Neural progenitor cell (in vitro differentiated cells): ENCODE measurements at places on chromosomes 2 and 18. TPM values are rescaled to one million over a fixed set of nuclear protein-coding genes. Genes with fewer than 3 reads are reported as not detected.

- peak; percentile 97 for DNase-seq
Measured at GRCh38 chr2:61176755-61177726, 15.1 kb downstream of the C2orf74 start.

- DNase-seq, result no peak
Measured at GRCh38 chr18:11246495-11247300, 97.3 kb upstream of the PIEZO2 start.

GRCh38 chr2:60699617-60700016 is 56.5 kb upstream of the PAPOLG start:
- no peak for DNase-seq

- DNase-seq, result no peak
Measured at GRCh38 chr2:72841462-72842125, 15.8 kb upstream of the EXOC6B start.

DNA sequence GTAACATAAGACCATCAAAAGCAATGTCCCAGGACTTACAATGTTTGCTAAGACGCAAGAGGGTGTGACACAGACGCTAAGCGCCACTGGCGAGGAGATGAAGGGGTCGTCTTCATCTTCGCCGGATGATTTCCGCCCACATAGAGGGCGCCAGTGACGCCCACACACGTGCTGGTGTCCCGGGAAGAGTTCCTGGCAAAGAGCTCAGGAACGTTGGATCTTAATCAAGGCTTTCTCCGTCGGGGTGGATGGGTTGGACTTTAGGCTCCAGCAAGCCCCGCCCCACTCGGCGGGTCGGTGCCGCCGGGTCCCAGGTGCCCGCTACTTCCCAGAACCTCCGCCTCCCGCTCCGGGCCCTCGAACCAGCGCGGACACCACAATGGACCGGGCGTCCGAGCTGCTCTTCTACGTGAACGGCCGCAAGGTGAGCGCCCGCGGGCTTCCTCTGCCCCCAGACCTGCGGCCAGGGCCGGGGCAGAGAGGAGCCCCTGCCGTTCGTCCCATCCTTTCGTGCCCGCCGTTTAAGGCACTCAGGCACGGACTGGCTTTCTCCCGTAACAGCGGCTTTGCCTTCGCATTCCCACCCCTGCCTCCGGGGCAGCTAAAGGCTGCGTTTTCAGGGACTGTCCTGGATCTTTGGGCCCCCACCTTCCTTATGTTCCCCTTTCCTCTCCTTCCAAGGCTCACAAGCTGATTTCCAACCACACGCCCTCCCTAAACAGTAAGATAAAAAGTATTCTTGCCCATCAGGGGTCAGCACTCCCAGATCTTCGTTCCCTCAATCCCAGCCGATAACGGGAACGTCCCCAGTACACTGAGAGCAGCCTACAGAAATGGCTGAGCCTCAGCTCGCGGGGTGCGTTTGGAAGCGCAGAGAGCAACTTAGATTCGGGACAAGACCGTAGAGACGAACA is at the start of gene AOX1:
Gene AOX1, plus strand, starts transcription at position 285 of the 914 bp plus-strand sequence. Its CDS starts 95 bp downstream, at position 380.
- peak; percentile 86 for DNase-seq

- no peak for DNase-seq
Measured at GRCh38 chr2:152582081-152582480, 135.2 kb downstream of the PRPF40A start.

DNA sequence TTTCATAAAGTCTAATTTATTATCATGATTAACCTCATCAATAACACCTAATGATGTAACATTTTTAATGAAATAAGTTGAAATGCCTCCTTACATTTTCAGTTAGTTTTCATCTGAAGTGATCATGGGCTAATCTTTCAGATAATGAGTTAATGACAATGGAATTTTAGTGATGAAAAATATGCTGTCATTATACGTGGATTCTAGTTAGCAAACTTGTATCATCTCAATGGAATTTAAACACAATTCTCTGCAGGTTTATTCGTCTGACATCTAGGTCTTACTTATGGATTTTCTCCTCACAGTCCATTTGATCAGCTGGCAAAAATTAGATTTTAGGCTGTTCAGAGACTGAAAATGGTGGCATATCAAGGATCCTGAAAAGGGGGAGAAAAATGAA is 885.0 kb downstream of the SLC4A3 start:
- no peak for DNase-seq

DNA sequence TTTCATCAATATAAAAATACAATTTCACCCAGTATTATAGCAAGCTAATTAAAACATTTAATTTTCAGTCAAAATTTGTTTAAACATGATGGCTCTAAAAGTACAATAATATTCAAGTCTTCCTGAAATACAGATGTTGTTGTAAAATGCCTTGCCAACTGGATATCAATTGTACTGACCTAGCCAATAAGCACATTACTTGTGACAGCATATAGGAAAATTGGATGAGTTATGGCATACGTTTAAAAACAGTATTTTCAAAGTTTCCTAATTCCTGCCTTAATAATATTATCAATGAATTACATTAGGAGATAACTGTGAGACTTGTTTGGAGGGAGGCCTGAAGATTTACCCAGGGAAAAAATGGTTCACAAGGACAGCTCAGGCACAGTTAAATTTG is 336.9 kb upstream of the CDH20 start:
- no peak for DNase-seq

- peak; percentile 45 for DNase-seq
Measured at GRCh38 chr2:180033993-180034894, 27.1 kb upstream of the CWC22 start.

DNA sequence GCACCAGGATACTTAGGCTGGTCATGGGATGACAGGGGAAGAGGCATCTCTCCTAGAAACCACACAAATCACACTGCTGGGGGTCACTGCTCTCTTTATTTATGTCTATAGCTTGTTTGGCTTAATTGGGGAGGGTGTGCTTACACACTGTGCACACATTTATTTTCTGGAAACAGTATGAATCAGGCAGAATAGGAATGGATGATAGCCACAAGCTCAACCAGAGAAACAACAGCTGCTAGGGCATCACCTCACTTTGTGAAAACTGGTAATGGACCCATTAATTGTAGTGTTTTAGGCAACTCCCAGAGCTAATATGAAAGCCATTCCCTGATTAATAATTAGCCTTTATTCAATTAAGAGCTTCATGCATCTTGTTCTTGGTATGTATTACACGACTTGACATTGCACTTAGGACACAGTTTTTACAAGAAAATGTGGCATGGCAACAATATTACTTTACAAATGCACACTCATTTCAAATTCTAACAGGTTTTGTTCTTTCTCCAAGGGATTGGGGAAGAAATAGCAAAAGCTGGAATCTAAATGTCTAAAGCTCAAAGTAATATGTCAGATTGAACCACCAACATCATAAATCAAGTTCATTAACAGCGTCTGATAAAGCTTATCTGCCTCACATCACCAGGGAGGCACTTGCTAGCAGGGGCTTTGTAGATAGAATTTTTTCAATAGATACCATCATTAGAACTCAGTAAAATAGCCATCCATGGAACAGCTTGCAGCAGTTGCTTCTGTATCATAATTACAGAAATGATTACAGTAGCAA is 361.9 kb upstream of the FSHR start:
- no peak for DNase-seq

DNAJC27 gene
- total RNA-seq, result 11.0 and 19.1 TPM in 2 replicates

DNA sequence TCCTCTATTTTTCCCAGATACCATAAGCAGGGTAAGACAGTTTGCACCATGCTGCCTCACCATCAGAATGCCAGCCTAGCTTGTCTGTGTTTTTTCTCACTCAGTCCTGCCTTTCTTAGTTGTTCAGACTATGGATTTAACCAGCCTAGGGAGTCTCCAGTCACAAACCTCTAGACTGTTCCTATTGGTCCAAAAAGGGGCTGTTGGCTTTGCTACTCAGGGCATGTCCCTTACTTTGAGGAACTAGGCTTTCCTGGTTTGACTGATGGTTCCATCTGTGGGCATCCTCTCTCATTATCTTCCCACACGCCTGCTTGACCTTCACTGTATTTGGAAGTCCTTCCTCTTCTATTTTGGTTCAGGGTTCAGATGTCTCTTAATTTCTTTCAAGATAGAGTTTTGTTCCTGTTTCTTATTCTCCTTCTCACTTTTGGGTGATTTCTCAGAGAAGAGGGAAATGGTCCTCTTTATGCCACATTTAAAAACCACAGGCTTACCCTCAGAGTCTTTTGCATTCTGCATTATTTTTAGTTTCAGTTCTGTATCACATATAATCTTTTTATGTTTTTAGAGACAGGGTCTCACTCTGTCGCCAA is 31.3 kb upstream of the TMEM131 start:
- DNase-seq, result no peak

UGT1A8 gene
- not detected in 2 replicates for total RNA-seq

DSG3 gene
- not detected in 2 replicates for total RNA-seq

GRB14 gene
- total RNA-seq, result 3.4 and 4.5 TPM in 2 replicates

DNA sequence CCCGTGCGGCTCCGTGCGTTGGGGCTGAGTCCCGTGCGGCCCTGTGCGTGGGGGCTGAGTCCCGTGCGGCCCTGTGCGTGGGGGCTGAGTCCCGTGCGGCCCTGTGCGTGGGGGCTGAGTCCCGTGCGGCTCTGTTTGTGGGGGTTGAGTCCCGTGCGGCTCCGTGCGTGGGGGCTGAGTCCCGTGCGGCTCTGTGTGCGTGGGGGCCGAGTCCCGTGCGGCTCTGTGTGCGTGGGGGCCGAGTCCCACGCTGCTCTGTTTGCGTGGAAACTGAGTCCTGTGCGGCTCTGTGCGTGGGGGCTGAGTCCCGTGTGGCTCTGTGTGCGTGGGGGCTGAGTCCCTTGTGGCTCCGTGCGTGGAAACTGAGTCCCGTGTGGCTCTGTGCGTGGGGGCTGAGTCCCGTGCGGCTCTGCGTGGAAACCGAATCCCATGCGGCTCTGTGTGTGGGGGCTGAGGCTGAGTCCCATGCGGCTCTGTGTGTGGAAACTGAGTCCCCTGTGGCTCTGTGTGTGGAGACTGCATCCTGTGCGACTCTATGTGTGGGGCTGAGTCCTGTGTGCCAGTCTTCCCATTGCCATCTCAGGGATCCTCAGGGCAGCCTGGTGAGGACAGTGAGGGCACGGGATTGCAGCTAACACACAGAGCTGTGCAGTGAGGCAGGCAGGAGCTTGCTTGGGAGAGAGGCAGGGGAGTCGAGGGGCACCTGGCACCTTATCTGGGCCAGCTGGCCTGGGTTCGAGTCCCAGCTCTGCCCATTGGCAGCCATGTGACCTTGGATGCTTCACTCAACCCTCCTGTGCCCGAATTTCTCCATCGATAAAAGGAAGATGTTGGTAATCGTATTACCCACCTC is 44.5 kb downstream of the LDLRAD4 start:
- no peak for DNase-seq

FHOD3 gene
- 69.7 and 70.2 TPM in 2 replicates for total RNA-seq

GRCh38 chr2:26890341-26891000 is 42.5 kb downstream of the DPYSL5 start:
- no peak for DNase-seq

- no peak for DNase-seq
Measured at GRCh38 chr18:54187372-54187771, 37.1 kb downstream of the MBD2 start.

DNA sequence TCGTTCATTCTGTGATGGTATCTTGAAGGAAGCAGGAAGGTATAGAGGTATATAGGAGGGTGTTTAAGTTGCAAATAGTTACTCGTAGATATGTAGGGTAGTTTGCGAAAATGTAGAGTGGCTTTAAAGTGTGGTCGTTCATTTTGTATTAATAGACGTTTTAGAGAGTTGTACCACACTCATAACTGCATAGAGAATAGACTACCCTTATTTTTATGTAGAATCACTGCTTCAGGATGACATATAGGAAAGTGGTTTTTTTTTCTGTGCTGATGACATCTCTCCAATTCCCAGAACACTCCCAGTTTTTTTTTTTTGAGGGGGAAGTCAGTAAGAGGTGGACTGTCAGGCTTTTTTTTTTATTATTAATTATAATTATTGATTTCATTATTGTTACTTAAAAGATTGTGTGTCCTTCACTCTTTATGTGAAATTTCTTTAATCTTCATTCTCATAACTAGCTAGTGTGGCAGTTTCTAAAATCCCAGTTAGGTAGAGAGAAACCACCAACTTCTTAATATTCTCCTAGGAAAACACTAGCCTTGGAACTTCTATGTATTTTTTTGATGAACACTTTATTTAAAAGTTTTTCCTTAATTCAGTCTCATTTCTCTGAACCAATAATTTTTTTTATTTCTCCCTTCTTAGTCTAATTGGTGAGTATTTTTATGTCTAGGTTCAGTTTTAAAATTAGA is 1.5 kb downstream of the ACTR3 start:
- no peak for DNase-seq

GRCh38 chr18:44938720-44939665 is 258.3 kb downstream of the SETBP1 start:
- peak; percentile 48 for DNase-seq

FOXI3 gene
- total RNA-seq, result 0.51 and 0.90 TPM in 2 replicates

DNA sequence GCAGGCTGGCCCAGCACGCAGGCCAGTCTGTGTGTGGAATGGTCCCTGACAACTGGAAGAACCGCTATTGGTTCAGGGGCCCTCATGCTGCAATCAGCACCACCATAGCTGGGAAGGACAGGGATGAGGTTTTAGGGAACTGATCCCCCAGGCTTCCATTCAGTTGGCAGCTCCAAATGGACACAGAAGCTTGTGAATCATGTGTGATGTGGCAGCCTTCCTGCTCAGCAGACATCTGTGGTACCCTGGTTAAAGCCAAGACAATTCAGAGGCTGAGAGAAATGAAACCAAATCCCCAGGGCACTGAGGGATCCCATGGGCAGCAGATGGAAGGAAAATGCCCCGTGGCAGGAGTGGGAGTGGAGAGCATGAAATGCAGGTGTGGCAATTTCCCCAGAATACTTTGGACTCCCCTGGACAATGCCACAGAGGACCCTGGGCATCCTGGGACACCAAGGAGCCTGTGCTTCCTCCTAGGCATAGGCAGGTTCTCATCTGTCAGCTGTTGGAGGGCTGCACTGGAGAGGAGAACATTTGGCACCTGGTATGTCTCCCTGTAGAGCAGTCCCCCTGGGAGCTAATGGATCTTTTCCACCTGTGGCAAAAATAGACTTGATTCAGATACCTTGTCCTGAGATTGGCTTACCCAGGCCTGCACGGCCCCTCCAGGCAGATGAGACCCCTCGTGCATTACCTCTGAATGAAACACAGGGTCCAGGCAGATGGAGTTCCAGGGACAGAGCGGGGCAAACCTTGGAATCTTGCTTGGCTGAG is 162.2 kb upstream of the BCL2L11 start:
- no peak for DNase-seq

- DNase-seq, result no peak
Measured at GRCh38 chr2:187890690-187891089, 336.5 kb upstream of the TFPI start.

DNA sequence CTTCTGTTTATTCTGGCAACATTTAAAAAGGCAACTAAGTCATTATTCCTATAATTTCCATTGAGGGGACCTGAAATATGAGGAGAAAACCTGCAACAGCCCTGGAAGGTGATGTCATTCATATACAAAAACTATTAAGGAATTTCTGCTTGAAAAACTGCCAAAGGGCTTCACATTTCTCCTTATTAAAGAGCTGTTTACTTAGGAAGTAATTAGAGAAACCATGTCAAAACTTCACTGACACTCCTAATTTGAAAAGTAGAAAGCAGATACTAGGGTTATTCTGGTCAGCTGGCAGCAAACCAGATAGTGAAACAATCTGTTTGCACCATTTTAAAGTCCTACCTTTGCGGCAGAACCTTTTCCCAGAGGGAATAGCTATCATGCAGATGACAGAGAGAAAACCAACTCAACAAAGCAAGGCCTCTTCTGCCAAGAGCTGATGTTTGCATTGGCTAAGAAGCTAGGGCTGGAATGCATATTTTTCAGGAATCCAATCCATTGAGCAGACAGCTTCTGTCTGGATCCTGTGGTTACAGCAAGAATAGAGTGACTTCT is 592.2 kb upstream of the SYT4 start:
- DNase-seq, result no peak
